ENCODE measurements at places on chromosomes 5 and 9. TPM values are rescaled to one million over a fixed set of nuclear protein-coding genes. Genes with fewer than 3 reads are reported as not detected.

GRCh38 chr9:82164159-82164558 lies 175.6 kb downstream of the SPATA31D1 start:
- no peak for DNase-seq

DNA sequence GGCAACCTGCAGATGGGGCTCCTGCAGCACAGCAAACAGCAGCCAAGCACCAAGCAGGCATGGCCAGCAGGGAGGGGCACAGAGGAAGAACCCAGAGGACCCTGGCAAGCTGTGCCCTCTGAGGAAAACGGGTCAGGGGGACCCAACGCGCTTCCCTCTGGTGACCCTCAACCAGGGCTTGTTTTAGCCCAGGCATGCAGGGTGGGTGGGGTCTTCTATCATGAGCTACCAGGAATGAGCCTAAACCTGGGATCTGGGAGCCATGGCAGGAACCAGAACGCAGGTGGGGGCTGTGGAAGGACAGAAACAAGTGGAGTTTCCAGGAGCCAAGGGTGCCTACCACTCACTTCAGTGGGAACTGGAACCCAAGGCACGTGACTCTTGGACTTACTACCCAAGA lies 20.9 kb downstream of the IPPK start:
- DNase-seq = no peak

DNA sequence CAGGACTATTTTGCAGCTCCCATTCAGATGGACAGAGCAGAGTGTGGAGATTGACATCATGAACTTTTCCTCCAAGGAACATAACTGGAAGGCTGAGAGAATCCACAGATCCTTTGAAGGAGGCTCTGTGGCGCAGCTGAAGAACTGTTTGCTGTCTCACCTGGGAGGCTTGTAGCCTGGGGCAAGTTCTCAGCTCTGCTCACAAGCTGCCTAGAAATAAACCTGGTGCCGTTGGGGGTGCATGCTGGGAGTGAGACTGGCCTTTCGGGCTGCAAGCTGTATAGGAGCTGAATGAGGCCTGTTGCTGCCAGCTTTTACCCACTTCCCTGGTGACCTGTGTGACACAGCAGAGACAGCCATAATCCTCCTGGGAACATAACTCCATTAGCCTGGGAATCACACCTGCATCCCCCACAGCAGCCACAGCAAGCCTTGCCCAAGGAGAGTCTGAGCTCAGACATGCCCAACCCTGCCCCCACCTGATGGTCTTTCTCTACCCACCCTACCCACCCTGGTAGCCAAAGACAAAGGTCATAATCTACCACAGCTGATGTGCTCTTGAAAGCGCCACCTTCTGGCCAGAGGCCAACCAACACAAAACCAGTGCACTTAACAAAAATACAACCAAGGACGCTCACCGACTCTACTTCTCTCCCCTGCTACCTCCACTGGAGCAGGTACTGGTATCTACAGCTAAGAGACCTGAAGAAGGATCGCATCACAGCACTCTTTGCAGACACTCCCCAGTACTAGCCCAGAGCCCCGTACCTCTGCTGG lies 205.1 kb upstream of the MRPS30 start:
- no peak for DNase-seq

DNA sequence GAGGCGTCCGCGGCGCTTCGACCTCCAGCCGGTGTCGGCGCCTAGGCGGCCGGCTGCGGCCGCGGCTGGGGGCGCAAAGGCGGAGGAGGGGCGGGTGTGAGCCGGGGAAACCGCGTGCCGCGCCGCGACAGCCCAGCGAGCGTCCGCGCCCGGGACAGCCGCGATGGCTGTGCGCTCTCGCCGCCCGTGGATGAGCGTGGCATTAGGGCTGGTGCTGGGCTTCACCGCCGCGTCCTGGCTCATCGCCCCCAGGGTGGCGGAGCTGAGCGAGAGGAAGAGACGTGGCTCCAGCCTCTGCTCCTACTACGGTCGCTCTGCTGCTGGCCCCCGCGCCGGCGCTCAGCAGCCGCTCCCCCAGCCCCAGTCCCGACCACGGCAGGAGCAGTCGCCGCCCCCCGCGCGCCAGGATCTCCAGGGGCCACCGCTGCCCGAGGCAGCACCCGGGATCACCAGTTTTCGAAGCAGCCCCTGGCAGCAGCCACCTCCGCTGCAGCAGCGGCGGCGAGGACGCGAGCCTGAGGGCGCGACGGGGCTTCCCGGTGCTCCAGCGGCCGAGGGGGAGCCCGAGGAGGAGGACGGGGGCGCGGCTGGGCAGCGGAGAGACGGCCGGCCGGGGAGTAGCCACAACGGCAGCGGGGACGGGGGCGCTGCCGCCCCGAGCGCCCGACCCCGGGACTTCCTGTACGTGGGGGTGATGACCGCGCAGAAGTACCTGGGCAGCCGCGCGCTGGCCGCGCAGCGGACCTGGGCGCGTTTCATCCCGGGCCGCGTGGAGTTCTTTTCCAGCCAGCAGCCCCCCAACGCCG lies 605 bp downstream of the CHSY3 start:
- no peak for DNase-seq

DNA sequence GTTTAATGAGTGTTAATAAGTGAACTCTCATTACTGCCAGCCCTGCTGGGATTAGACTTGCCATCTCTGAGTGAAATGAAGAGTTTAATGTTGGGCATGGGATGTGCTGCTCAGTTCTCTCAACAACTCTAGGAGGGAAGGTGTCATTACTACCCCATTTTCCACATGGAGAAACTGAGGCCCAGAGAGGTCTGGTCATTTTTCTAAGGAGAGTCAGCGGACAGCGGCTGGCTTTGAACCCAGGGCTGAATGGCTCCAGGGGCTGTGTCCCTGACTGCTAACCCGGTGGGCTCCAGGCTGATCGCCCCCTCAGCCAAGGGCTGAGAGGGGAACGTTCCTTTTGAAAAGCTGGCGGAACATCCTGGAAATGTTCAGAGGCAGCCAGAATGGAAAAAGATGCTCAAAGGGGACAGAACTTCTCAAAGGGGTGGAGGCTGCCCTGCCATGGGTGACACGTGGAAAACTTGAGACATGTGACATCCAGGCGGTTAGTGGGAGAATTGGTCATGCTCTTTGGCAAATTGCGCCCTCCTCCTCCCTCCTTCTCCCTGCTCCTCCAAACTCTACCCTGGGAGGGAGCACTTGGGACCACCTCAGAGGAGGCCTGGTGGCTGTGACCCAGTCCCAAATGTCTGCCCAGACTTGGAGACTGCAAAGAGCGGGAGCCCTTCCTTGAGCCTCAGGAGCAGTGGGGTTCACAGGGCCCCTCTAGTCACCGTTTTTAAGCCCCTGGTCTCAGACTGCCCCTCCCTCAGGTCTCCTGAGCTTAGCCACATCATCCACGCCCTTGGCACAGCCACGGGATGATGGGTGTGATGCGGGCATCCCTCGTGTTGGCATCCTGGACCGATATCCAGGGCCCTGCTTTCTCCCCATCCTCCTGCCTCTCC lies 28.7 kb downstream of the DNM1 start:
- DNase-seq = no peak

PCBD2 gene
- 5.4 TPM for polyA plus RNA-seq

TAF11L10 gene
- polyA plus RNA-seq = not detected

RNF183 gene
- polyA plus RNA-seq = 0.15 TPM

SLC45A2 gene
- not detected for polyA plus RNA-seq

All from urinary bladder (tissue), 4 donors.